ENCODE measurements at places on chromosomes 3 and 15.

GRCh38 chr3:165725296-165725695 lies 111.9 kb downstream of the BCHE start:
- DNase-seq: no peak

DNA sequence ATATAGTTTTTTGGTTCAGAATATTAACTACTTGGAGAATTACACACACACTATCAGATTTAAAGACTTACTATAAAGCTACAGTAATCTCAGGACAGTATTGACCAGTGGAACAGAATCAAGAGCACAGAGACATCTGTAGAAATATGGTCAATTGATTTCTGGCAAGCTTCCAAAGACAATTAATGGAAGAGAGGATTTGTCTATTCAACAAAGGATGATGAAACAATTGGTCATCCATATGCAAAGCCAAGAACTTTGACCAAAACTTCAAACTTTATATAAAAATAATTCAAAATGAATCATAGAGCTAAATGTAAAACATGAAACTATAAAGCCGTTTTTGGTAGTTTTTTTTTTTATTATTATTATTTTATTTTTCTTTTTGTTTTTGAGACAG lies 29.8 kb upstream of the MB21D2 start:
- DNase-seq: no peak

GRCh38 chr3:175003590-175003989 lies 144.5 kb downstream of the NAALADL2 start:
- DNase-seq: no peak

- peak; percentile 34 for DNase-seq
Measured at GRCh38 chr3:105367406-105368213, 901 bp downstream of the ALCAM start.

DNA sequence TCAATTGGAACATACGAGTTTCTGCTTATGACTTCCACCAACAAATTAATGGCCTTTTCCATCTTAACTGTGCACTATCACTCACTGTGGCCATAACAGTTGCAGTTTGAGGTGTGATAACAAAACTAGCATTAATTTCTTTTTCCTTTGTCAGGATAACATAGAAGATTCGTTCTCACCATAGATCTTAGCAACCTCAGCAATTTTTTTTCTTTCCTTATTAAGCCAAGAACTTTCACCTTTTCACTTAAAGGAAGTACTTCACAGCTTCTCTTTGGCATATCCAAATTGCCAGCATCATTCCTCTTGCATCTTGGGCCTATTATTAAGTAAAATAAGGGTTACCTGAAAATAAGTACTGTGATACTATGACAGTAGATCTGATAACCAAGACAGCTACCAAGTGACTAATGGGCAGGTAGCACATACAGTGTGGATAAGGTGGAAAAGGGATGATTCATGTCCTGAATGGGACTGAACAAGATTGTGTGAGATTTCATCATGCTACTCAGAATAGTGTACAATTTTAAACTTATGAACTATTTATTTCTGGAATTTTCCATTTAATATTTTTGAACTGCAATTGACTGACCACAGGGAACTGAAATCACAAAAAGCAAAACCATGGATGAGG lies 46.6 kb downstream of the CEP70 start:
- DNase-seq: no peak

- no peak for DNase-seq
Measured at GRCh38 chr15:73367624-73368300, 996 bp downstream of the HCN4 start.

GRCh38 chr15:69509131-69509530 lies 56.5 kb downstream of the RPLP1 start:
- no peak for DNase-seq

DNA sequence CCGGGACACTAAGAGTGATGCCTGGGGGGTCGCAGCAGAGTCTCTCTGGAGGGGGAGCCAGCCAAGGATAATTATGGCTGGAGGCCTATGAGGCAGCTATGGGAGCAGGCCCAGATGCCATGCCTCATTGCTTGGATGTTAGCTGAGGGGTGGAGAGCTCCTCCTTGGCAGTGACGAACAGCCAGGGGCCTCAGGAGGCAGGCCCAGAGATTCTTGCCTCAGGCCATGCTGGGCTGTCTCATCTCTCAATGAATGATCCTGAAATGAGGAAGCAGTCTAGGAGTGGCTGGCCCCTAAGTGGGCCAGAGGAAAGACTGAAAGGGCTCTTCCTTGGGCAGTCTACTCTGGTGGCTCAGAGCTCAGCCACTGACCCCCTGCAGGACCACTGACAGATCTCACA lies 21.3 kb downstream of the KIF9 start:
- DNase-seq: no peak

- DNase-seq: no peak
Measured at GRCh38 chr15:98715890-98716443, 67.6 kb downstream of the IGF1R start.

All from stimulated activated naive CD4-positive, alpha-beta T cell (primary cell).